ENCODE measurements at places on chromosomes 6 and 20. TPM values are rescaled to one million over a fixed set of nuclear protein-coding genes. Genes with fewer than 3 reads are reported as not detected.

DNA sequence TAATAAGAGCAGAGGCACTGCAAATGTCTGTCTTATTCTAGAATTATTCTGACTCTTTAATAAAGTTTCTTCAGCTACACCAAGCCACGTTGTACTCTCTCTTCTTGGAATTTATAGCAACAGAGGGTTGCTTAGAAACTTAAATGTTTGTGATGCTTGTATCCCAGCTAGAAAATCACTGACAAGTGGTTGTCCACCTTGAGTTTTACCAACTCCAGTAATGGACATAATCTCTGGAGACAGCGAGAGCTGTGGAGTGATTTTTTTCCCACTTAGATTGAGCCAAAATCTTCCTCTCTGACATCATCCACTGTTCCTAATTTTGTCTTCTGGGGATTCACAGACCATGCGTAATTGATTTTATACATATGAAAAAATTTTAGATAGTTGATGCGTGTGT is 8.0 kb downstream of the ECT2L start:
- DNase-seq = no peak

Gene WASF1
- 57.2 TPM for polyA plus RNA-seq

DNA sequence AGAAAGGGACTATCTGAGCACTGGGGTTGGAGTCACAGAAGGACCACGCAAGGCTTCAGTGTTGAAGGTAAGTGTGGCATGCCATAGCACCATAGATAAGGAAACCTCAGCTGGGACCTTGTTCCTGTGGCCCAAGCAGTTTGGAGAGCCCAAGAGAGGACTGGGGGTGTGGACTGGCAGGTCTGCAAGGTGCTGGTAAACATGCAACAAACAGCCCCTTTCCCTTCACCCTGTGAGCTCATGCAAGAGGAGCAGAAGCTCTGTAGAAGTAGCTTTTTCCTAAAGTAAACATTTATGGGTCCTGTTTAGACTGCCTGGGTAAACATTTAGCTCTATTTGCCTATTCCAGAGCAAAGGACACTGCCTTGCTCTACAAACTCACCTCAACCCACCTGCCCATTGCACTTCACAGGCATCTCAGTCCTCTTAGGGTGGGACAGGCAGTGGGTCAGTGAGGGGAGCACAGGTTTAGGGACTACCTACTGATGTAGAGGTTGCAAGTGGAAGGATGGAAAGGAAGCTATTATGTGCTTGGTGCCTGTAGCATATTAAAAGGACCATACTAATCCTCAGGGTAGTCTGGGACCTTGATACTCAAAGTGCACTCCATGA is 12.0 kb downstream of the ZSCAN31 start:
- no peak for DNase-seq

GRCh38 chr6:129006724-129007514 is 124.0 kb downstream of the LAMA2 start:
- no peak for DNase-seq

DNA sequence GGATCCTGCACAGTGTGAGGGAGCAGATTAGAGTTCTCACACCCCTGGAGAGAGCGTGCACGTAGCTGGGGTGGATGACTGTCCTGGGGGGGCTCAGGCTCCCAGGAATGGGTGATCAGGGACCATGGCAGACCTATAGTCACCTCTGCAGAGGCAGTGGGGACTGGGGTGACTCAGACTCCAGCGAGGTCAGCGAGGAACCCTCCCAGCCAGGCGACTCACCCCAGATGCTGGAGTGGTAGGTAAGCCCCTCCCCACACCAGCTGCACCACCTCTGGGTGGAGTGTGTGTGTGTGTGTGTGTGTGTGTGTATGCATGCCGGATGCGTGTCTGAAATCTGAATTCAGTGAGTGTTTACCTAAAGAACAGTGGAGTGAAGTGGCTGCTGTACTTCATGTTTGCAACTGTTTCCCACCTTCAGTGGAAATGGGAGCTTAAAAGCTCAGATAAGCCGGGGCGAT is 17.4 kb upstream of the GTSF1L start:
- DNase-seq = no peak

GRCh38 chr6:153130515-153131036 is 506 bp downstream of the RGS17 start:
- peak; percentile 25 for DNase-seq

GRCh38 chr6:137519629-137520176 is 25.5 kb upstream of the OLIG3 start:
- DNase-seq = no peak

Gene BLCAP
- 81.9 TPM for polyA plus RNA-seq

Gene SLC29A1
- polyA plus RNA-seq = 35.7 TPM

DNA sequence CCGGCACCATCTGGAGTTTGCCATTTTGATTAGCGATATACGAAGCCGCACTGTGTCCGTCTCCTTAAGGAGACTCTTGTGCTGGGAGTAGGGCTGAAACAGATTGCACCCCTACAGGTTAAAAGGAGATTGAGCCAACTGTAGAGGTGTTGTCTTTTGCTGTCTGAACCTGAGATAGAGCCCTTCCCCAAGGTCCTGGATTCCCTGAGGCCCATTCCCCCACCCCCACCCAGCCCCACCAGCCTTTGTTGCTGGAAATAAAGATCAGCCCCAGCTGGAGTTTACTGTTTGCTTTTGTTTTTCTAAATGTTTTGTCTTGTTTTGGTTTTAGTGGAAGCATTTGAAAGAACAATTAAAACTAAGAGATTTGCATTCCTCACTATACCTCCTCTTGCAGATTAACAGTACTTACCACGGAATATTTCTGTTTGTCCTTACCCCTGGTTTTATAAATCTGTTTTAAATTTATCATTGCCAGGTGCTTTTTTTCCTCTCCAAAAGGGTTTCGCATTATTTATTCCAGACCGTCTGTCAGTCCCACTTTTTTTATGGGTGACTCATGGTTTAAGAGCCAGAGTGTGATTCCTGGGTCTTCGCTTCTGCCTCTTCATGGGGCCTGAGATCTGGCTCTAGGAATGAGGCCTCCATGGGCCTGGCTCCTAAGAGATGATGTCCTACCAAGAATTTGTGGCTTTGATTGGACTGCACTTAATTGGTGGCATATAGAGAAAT is 169.2 kb downstream of the DTNBP1 start:
- DNase-seq = no peak

GRCh38 chr6:89941031-89941762 is 46.9 kb downstream of the GJA10 start:
- DNase-seq = no peak

- DNase-seq = no peak
Measured at GRCh38 chr20:17849901-17850683, 118.5 kb downstream of the SNX5 start.

- DNase-seq = no peak
Measured at GRCh38 chr20:51931371-51931781, 129.1 kb upstream of the SALL4 start.

GRCh38 chr6:47086051-47086770 is 44.1 kb upstream of the ADGRF1 start:
- DNase-seq = no peak

DNA sequence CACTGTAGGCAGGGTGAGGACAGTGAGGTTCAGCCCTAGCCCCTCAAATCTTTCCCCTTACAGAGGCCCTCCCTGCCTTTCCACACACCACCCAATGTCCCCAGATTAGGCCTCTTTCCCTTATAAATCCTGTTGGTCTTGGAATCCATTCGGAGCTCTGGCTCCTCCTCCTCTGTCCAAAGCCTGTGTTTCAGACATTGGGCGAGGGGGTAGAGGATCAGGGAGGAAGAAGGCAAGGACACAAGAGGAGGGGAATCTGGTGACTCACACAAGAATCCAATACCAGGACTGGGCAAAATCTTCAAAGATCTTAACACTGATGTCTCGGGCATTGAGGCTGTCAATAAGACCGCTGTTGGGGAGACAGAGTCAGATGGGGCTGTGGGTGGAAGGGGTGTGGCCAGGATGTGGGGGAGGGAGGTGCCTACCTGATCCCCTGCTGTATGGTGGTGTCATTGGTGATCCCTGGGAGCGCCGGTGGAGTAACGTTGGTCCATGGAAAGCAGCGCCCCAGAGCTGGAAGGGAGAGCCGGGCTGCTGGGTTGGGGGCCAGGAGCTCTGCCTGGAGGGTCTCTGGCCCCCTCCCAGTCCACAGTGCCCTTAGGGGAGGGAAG is 7.6 kb downstream of the SLC44A4 start:
- DNase-seq = no peak

- DNase-seq = no peak
Measured at GRCh38 chr20:37669773-37670236, 24.0 kb upstream of the CTNNBL1 start.

DNA sequence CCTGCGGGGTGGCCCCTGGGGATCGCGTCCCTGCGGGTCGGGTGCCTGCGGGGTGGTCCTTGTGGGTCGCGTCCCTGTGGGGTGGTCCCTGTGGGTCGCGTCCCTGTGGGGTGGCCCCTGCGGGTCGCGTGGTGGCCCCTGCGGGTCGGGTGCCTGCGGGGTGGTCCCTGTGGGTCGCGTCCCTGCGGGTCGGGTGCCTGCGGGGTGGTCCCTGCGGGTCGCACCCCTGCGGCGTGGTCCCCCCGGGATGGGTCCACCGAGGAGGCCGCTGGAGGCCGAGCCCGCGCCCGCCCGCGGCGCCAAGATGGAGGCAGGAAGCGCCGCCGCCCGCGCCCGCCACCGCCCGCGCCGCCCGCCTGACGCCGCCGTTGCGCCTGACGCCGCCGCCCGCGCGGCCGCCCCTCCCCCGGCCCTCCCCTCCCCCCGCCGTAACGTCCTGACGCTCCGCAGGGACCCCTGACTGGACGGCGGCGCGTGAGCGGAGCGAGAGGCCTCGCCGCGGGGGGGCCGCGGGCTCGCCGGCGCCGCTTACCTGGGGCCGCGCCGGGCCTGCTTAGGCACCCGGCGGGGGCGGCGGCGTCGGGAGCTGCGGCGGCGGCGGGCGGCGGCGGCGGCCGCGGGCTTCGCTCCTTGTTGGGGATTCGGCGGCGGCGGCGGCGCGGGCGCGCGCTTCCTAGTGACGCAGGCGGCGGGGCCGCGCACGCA is at the start of gene GMEB2:
Gene GMEB2, minus strand, starts transcription at position 678 of the 705 bp plus-strand sequence. CDS start 7,704 bp downstream, outside the sequence.
- no peak for DNase-seq

DNA sequence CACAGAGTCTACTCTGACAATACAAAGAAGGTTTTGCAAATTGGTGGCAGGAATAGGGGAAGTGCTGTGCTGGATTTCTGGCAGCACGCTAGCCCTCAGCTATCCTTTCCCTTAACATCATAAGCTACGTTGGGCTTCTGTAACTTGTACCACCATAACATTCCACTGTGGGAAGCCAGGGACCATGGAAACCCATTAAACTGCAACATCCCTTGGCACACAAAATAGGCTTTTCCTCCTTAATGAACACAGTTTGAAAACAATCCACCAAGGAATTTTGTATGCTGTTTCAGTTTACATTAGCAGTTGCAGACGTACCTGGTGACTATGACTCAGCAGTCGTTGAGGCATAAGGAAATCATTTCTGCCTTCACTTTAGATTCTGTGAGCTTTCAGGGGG is 203.9 kb upstream of the RAB32 start:
- no peak for DNase-seq

Gene SLC35F1
- polyA plus RNA-seq = 3.9 TPM

DNA sequence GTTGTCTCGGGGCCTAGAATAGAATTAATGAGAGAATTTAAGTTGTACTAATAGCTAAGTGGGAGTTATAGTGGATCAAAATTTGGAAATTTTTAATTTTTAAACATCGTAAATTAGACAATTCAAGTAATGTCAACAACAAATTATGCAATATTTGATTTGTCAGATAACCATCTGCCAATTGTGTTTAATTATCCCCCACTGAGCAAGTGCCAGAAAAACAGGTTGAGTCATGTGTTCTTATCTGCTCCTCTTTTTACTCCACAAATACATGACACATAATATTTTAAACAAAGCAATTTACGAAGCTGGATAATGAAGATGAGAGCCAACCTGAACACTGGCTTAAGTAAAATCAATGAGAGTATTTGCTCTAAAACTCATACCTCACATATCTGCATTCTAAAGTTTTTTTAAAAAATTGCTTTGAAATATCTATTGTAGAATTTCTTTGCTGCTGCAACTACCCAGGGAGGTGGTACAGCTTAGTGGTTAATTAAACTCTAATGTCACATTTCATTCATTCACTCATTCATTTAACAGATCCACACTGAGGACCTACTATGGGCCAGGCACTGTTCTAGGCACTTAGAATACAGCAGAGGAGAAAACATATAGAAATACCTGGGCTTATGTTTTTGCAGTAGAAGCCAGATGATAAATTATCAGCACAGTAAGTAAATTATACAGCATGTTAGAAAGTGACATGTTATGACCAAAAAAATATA is 57.1 kb upstream of the MAP7 start:
- no peak for DNase-seq

DNA sequence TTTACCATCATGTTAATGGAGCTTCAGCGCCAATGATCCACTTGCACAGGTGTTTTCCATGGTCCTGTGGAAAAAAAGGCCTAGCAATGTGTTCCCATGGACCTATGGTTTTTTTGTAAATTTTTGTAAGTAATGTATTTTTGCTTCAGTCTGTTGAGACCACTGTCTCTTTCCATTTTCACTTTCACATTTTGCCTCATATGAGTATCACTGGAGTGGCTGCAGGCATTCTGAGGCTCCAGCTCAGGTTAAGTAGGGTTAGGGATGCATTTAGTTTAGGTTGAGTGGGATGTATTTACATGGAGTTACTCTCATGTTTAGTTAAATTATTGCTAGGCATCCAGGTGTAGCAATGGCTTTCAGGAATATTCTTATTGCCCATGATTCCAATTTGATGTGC is 19.2 kb upstream of the LMBRD1 start:
- DNase-seq = no peak

- no peak for DNase-seq
Measured at GRCh38 chr20:59598625-59599310, 5.6 kb upstream of the PHACTR3 start.

GRCh38 chr6:73515204-73515655 is 5.6 kb downstream of the EEF1A1 start:
- DNase-seq = no peak

Gene FRMD1
- 20.3 TPM for polyA plus RNA-seq

GRCh38 chr6:132937466-132937906 is 123.1 kb downstream of the RPS12 start:
- no peak for DNase-seq

Data from right renal pelvis (tissue), 4 donors.